ENCODE measurements at places on chromosomes 3 and 15.

DNA sequence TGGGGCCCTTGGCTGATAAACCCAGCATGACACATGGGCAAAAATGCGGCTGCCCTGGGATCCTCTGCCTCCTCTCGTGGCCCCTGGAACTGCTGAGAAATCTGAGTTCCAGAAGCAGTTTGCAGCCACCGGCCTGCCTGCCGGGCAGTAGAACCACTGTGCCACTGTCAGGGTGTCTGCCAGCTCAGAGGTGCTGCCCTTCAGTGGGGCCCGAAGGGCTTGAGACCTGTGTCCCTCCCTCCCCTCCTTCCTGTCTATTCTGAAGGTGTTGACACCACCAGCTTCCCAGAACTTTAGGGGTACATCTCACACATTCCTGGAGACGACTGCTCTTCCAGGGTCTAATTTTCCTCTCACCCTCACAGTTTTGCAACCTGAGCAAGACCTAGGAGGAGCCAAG is 88.2 kb upstream of the POMGNT2 start:
- H3K4me1 ChIP-seq = no peaks in the 10 kb centered on the region
- no peaks in the 10 kb centered on the region for H3K27me3 ChIP-seq

GRCh38 chr15:52343831-52344230 is 48.2 kb upstream of the MYO5C start:
- no peak for DNase-seq
- H3K36me3 ChIP-seq = no peaks in the 10 kb centered on the region
- no peaks in the 10 kb centered on the region for H3K4me1 ChIP-seq
- no peaks in the 10 kb centered on the region for H3K27me3 ChIP-seq
- no peak overlapping the region for H3K27ac ChIP-seq
- H3K4me3 ChIP-seq = no peak overlapping the region

- H3K4me1 ChIP-seq = peaks cover 29% of the 10 kb centered on the region
- no peaks in the 10 kb centered on the region for H3K27me3 ChIP-seq
- H3K27ac ChIP-seq = no peak overlapping the region
- no peak for DNase-seq
Observed at GRCh38 chr3:195438371-195438770, 4.4 kb downstream of the ACAP2 start.

GRCh38 chr3:168803536-168803935 is 707.8 kb upstream of the GOLIM4 start:
- H3K36me3 ChIP-seq = no peaks in the 10 kb centered on the region
- H3K27me3 ChIP-seq = no peaks in the 10 kb centered on the region
- H3K4me1 ChIP-seq = no peaks in the 10 kb centered on the region
- no peak overlapping the region for H3K27ac ChIP-seq

- DNase-seq = no peak
- no peaks in the 10 kb centered on the region for H3K36me3 ChIP-seq
- H3K4me1 ChIP-seq = no peaks in the 10 kb centered on the region
- H3K4me3 ChIP-seq = no peak overlapping the region
Observed at GRCh38 chr15:80925597-80926059, 64.0 kb downstream of the MESD start.

GRCh38 chr3:113409676-113410075 is 31.6 kb downstream of the CFAP44 start:
- no peak for DNase-seq
- H3K27ac ChIP-seq = no peak overlapping the region
- no peaks in the 10 kb centered on the region for H3K27me3 ChIP-seq

GRCh38 chr3:44992555-44993470 is 16.8 kb downstream of the EXOSC7 start:
- peaks cover 47% of the 10 kb centered on the region for H3K36me3 ChIP-seq
- H3K4me1 ChIP-seq = peaks cover 12% of the 10 kb centered on the region
- no peak overlapping the region for H3K27ac ChIP-seq
- H3K4me3 ChIP-seq = no peak overlapping the region

GRCh38 chr3:178120367-178120766 is 415.9 kb upstream of the KCNMB2 start:
- no peaks in the 10 kb centered on the region for H3K27me3 ChIP-seq
- H3K4me3 ChIP-seq = no peak overlapping the region
- no peaks in the 10 kb centered on the region for H3K4me1 ChIP-seq
- no peaks in the 10 kb centered on the region for H3K36me3 ChIP-seq
- no peak overlapping the region for H3K27ac ChIP-seq

DNA sequence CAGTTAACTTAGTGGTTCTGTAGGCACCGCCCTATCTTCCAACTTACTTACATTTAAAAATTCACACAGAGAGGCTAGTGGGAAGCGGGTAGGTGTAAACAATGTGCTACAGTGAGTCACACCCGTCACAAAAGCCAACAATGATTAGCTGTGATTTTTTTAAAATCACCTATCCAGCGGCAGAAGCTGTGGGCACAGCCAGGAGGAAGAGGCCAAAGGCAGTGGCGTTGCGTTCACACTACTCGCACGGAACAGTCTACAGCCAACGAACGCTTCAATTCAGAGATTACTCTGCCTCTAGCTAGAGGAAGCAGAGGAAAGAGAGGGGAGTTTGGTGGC is 2.5 kb upstream of the NLGN1 start:
- peaks cover 51% of the 10 kb centered on the region for H3K27me3 ChIP-seq
- peak overlapping the region; percentile 77 for H3K4me3 ChIP-seq
- no peaks in the 10 kb centered on the region for H3K36me3 ChIP-seq
- no peaks in the 10 kb centered on the region for H3K4me1 ChIP-seq

- no peak overlapping the region for H3K27ac ChIP-seq
- H3K4me1 ChIP-seq = no peaks in the 10 kb centered on the region
- H3K4me3 ChIP-seq = no peak overlapping the region
- no peaks in the 10 kb centered on the region for H3K36me3 ChIP-seq
Observed at GRCh38 chr15:48001393-48002039, 119.3 kb upstream of the SLC24A5 start.

DNA sequence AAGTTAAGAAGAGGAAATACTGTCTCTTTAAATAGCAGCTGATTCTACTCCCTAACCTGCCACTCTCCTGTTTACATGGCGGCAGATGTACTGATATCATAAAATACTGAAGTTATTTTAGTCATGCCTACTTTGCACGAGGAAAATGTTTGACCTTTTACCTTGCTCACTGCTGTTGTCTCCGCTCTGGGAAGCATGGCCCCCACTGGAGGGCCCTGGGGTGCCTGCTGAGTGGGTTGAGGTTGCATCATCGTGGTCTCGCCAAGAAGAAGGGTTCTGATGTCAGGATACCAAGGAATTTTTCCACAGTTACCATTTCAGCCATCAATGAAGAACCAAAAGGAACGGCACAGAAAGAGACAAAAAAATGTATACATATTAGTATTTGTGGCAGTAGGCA is 16.7 kb downstream of the MEIS2 start:
- no peak overlapping the region for H3K4me3 ChIP-seq
- H3K27ac ChIP-seq = peak overlapping the region; percentile 31
- H3K4me1 ChIP-seq = peaks cover 96% of the 10 kb centered on the region

GRCh38 chr3:155270485-155271342 is 22.8 kb downstream of the STRIT1 start:
- no peak overlapping the region for H3K27ac ChIP-seq
- no peaks in the 10 kb centered on the region for H3K27me3 ChIP-seq
- no peaks in the 10 kb centered on the region for H3K36me3 ChIP-seq
- H3K4me3 ChIP-seq = no peak overlapping the region
- no peak for DNase-seq

- no peaks in the 10 kb centered on the region for H3K27me3 ChIP-seq
- no peak overlapping the region for H3K27ac ChIP-seq
- H3K4me3 ChIP-seq = no peak overlapping the region
- H3K36me3 ChIP-seq = no peaks in the 10 kb centered on the region
- DNase-seq = no peak
Observed at GRCh38 chr15:34122771-34123183, 20.9 kb downstream of the PGBD4 start.

DNA sequence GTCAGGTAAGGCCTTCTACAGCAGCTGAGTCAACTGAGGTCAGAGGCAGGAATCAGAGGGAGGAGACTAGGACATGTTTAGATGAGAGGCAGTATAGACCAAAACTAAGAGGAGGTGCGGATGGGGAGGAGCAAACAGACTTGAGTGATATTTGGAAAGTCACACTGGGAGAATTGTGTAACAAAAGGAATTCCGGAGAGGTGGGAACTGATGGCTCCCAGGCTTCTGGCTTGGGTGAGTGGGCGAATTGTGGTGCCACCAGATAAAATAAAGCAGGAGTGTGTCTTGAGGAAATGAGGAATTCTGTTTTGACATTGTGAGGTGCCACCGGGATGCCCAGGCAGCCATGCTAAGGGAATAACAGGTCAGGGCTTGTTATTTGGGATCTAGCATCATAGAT is 3.3 kb upstream of the TM6SF1 start:
- H3K4me1 ChIP-seq = no peaks in the 10 kb centered on the region
- no peak overlapping the region for H3K4me3 ChIP-seq
- H3K36me3 ChIP-seq = no peaks in the 10 kb centered on the region
- H3K27me3 ChIP-seq = peaks cover 24% of the 10 kb centered on the region
- no peak overlapping the region for H3K27ac ChIP-seq

DNA sequence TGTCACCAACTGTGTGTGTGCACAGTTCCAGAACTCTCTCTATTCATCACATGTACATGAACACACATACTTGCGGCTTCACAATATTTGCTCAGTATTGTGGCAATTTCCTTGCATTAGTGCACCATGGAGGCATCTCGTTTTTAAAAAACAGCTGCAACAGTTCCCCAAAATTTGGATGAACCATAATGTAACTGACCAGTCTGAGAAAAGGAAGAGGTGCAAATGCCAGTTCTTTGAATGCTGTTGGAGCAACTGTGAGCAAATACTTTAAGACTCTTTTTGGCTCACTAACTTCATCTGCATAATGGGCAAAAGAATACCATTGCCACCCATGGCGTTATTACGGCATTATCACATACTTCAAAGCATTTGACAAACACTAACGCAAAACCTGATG is 38.3 kb upstream of the PSMD6 start:
- peaks cover 4% of the 10 kb centered on the region for H3K4me1 ChIP-seq
- no peaks in the 10 kb centered on the region for H3K36me3 ChIP-seq
- no peaks in the 10 kb centered on the region for H3K27me3 ChIP-seq
- H3K4me3 ChIP-seq = no peak overlapping the region
- H3K27ac ChIP-seq = no peak overlapping the region

DNA sequence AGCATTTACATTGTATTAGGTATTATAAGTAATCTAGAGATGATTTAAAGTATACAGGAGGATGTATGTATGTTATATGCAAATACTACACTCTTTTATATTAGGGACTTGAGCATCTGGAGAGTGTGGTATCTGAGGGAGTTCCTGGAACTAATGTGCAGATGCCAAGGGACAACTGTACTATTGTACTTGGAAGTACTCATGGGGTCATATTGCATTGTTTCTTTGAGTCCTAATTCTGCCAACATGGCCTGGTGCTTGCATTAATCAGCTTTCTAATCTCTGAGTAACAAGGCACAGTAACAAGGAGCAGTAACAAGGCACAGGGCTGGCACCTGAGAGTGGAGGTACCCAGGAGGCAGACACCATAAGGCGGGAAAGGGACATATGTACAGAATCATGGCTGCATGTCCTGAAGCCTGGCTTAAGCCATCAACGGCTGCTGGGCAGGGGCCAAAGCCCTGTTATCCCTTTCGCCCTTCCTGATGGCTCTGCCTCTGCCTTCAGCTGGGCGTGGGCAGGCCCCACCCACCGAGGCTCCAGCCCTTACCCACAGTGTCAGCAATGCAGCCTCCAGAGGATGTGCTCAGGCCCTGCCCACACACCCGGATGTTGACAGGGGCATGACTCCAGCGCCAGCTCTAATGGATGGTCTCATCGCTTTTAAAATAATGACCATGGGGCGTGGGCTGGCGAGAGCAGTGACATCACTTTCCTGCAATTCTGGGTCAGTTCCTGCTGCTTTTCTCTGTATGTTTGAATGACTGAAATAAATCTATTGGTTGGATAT is 22.9 kb downstream of the CEMIP start:
- no peak overlapping the region for H3K27ac ChIP-seq
- DNase-seq = peak; percentile 15
- H3K4me3 ChIP-seq = no peak overlapping the region
- no peaks in the 10 kb centered on the region for H3K36me3 ChIP-seq

DNA sequence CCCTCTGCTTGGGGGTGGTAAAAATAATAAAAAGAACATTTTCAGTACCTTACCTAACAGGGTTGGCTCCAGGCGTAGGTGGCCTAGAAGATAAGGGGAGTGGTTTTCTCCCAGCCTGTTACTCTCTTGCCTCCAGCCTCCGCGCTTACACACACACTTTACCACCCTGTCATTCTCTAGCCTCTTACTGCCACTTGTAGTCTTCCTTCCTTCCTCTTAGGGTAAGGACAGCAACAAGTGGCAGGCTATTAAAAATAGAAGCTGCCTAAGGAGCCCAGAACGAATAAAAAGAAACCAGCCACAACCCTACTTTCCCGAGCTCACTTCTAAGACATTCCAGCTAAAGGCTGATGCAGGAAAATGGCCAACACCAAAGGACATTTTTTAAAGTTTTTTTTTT is 9.6 kb upstream of the LIPH start:
- no peak overlapping the region for H3K27ac ChIP-seq
- no peak overlapping the region for H3K4me3 ChIP-seq
- no peaks in the 10 kb centered on the region for H3K4me1 ChIP-seq
- H3K36me3 ChIP-seq = no peaks in the 10 kb centered on the region
- H3K27me3 ChIP-seq = peaks cover 29% of the 10 kb centered on the region
- no peak for DNase-seq

GRCh38 chr3:59285560-59285959 is 235.7 kb upstream of the CFAP20DC start:
- peaks cover 11% of the 10 kb centered on the region for H3K4me1 ChIP-seq
- H3K27me3 ChIP-seq = no peaks in the 10 kb centered on the region
- H3K27ac ChIP-seq = no peak overlapping the region
- no peak overlapping the region for H3K4me3 ChIP-seq

DNA sequence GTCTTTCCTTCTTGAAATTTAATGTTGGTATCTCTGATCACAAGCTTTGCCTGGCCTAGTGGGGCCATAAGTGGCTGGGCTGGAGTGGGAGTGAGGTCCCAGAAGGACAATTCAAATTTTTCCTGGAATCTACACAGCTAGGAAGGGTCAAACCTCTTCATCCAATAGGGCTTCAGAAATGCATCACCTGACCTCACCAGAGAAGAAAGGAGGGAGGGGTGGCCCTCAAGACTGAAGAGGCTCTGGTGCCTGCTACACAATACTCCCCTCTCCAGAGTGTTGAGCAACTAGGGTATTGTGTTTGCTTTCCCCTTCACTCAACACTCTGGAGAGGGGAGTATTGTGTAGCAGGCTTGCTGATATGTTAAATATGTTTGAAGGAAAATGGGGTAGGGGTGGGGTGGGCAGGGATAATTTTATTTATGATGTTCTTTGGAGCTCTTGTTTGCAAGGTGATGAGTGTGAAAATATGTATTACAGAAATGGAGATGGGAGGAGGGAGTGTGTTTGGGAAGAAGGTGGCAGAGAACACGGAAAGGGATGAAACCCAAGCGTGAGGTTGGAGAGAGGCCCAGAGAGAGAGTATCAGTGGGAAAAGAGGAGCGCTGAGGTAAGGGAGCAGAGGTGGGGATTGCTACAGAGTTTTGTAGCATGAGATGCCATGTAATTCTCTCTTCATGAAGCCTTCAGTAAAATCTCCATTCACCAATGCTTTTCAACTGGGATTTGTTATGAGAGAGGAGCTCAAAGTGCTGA is 5.7 kb upstream of the KLHL24 start:
- H3K4me1 ChIP-seq = peaks cover 41% of the 10 kb centered on the region
- H3K27me3 ChIP-seq = no peaks in the 10 kb centered on the region
- no peak for DNase-seq
- no peak overlapping the region for H3K4me3 ChIP-seq
- H3K27ac ChIP-seq = no peak overlapping the region

GRCh38 chr3:72660270-72661114 is 187.8 kb downstream of the SHQ1 start:
- no peak for DNase-seq
- no peak overlapping the region for H3K4me3 ChIP-seq
- peaks cover 16% of the 10 kb centered on the region for H3K4me1 ChIP-seq
- peak overlapping the region; percentile 62 for H3K27ac ChIP-seq

- H3K27me3 ChIP-seq = no peaks in the 10 kb centered on the region
- H3K27ac ChIP-seq = no peak overlapping the region
- no peaks in the 10 kb centered on the region for H3K4me1 ChIP-seq
- H3K36me3 ChIP-seq = no peaks in the 10 kb centered on the region
Observed at GRCh38 chr3:13852638-13853009, 27.2 kb downstream of the WNT7A start.
